8988T (cell line): ENCODE measurements at places on chromosomes 5 and 9.

- DNase-seq = no peak
These were observed 92.0 kb downstream of the TMEM232 start for GRCh38 chr5:110634475-110634874.

GRCh38 chr5:135034963-135035677 is 1.1 kb upstream of the PITX1 start:
- no peak for DNase-seq

DNA sequence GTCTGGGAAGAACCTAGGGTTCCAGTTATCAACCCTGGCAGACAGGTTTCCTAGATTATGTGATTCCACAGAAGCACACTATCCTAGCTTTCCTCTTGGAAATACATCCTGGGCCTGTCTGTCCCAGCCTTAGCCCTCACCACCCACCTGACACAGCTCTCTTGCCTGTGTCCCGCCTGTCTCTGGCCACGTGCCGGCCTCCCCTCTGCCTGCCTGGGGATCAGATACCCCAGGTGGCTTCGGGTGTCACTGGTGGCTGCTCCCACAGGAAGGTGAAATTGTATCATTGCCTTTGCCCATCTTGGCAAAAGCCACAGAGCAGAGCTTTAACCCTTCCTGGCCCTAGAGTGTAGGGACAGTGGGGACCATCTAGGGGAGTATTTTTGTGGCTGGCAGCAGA is 6.2 kb downstream of the COL27A1 start:
- DNase-seq = no peak

- DNase-seq = no peak
These were observed 60.9 kb downstream of the RXRA start for GRCh38 chr9:134386951-134387831.

DNA sequence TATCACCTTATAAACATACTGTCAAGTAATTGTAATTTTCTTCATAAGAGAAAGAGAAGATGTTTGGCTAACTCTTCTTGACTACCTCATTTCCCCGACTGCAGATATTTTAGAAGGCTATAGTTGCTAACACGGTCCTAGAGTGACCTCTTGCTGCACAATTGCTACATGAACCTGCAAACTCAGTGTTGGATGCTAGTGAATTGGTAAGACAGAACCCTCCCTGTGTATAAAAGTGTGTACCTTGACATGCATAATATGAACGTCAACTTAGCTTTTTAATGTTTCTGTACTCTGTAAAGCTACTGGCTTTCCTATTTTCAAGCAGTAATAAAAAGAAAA is 46.7 kb upstream of the CER1 start:
- no peak for DNase-seq

DNA sequence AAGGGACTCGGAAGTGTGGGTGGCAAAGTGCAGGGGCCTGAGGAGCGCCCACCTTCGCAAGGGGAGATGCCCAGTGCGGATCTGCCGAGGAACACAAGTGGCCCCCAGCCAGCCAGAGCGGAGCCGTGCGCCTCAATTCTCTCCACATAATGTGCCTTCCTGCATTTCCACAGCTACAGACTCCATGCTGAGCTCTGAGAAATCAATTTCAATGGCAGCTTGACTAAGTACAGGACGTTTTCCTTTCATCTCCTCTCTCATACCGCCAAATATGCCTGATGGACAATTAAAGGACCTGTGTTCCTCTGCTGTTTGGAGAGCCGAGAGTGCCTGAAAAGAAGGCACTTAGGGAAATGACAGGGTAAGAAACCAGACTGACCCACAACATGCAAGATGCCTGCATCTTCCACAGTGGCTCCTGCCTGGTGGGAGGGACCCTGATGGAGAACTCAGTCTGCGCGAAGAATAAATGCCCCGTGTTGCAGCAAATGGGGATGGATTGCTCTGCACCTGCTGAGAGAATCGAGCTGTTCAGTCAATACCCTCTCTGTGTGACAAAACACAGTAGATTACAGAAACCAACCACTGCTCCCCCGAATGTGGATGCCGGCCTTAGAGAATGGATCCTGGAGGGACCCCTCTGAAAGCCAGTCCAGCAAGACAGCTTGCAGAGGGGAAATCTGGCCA is 38.6 kb upstream of the OLFM1 start:
- DNase-seq = no peak

GRCh38 chr9:104686081-104686480 is 8.2 kb upstream of the OR13D1 start:
- DNase-seq = no peak

GRCh38 chr5:94217745-94218144 is 400.7 kb downstream of the KIAA0825 start:
- no peak for DNase-seq

DNA sequence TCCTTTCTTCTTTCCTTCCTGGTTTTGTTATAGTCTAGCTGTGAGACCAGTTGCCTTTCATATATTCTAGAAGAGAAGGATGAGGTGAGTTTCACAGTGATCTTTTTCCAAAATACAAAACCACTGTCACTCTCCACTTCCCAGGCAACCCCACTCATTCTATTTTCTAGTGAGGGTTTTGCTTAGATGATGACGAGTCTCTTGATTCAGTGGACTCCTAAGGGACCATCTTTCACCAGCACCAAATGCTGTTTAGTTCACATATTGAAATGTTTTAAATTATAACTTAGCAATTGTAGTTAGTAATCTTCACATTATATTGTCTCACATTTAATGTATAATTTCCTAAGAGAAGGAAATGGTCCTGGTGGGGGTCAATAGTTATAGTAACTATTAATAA is 25.2 kb downstream of the PIK3R1 start:
- DNase-seq = no peak

DNA sequence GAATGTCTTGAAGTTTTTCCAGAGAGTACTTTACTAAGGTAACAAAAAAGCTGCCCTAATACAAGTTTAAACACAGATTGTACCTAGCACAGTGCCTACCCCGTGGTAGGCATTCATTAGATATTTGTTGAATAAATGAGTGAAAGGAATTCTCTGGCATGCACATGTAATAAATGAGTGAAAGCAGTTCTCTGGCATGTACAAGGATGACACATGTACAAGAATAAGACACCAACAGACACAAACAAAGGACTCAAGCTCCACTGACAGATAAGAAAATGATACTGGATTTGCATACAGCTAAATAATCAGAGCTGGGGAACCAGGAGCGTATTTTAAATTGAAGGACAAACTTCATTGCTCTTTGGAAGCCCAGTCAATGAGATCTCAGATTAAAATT is 535.8 kb downstream of the EFNA5 start:
- DNase-seq = no peak

DNA sequence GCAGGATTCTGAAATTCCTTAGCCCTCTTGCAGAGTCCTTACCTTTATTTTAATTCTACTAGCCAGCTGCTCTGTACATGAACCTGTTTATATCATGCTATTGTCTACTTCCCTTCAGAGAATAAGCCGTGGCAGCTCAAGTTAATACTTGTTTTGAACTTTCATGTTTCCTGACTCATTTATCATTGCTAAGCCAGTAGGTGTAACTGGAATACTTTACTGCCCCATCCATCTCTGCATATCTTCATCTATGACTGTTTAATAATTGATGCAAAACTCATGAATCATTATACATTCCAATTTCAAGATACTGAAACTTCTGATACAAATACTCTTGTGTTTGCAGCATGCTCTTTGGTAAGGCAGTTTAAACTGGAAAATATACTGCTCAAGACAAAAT is 174.7 kb downstream of the PPP2R2B start:
- no peak for DNase-seq

GRCh38 chr5:6717247-6717646 is 4.0 kb downstream of the TENT4A start:
- DNase-seq = no peak

DNA sequence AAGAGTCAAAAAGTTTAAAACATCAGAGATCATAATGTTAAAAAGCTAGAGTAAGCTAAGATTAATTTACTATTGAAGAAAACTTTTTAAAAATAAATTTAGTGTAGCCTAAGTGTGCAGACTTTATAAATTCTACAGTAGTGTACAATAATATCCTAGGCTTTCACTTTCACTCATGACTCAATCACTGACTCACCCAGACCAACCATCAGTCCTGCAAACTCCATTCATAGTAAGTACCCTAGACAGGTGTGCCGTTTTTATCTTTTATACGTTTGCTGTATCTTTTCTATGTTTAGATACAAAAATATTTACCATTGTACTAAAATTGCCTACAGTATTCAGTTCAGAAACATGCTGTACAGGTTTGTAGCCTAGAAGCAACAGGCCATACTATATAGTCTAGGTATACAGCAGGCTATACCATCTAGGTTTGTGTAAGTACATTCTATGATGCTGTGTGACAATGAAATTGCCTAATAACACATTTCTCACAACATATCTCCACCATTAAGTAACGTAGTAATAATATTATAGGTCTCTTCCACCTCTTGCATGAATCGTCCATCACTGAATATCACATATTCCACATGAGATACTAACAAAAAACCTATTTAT is 59.2 kb downstream of the MEGF9 start:
- no peak for DNase-seq
